ENCODE measurements at places on chromosomes 2 and 18.

DNA sequence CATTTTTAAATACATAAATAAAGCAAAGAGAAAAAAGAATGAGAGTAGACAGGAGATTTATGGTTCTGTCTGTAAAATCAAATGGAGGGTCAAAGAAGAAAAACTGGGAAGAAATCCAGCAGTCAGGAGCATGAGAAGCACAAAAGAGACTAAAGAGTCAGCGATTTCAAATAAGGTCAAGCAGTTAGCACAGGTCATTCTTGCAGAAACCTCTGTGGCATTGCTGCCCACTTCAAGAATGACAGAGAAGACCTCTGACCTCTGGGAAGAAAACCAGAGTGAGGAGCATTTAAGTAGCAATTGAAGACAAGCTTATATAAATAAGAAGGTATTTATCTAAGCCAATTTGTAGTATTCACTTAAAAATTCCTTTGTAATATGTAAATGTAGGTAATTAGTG, 172.0 kb upstream of the SPOPL start:
- no peak for DNase-seq

DNA sequence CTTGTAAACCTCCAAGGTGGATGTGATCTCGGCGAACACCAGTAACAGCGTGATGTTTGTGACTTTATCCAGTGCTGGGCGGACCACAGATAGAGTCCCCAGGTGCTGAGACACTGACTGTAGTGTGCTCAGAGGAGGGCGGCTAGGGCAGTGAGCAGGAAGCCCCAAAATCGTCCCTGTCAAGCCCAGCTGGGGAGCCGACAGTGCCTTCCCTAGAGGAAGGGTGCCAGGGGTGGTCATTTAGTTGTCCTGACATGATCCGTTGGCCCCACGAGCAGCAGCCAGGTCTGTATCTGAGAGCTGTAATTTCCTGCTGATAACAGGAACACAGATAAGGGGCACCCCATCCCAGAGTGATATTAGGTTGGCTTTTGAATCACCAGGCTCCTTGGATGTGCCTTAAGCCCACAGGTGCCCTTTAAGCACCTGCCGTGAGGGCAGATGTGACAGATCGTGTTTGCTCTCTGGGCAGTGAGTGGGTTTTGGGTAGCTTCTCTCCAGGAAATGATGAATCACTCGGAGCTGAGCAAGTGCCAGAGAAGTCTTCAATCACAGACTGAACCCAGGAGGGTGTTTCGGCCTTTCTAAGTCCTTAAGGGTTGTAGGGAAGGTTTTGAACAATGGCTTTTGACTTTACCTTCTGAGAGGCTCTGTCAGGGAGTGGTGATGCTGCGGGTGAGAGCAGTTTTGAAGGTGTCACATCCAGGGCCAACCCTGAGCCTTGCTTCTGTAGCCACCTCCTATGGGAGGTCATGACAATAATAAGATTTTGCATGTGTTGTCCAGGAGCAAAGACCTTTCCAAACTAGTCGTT, 7.7 kb downstream of the LPIN1 start:
- DNase-seq: peak; percentile 69

DNA sequence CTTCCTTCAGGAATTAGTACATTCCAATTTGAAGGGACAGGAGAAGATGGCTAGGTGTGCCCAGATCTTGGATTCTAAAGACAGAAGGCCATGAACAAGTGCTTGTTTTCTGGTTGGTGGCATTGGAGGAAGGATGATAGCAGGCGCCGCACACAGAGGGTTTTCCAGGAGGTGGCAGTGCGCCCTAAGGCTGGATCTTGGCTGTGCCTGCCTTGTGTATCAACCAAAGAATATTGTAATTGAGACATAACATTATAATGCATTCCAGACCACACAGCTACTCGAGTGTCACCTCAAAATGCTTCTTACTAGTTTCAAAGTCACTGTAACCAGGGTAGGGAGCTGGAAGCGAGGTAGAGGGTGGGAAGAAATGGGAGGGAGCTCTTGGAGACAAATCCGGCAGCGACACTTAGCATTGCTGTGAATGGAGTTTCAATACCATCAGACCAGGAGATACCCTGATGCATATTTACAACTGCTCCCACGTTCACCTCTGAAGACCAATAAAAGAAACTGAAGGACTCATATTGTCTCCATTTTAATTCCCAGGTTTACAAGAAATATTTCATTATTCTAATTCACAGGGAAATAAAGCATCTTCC, 42.5 kb downstream of the CPO start:
- DNase-seq: peak; percentile 65

GRCh38 chr2:155060896-155061295, 362.4 kb downstream of the KCNJ3 start:
- DNase-seq: no peak

- DNase-seq: no peak
Measured at GRCh38 chr2:222445227-222445626, 20.9 kb downstream of the SGPP2 start.

DNA sequence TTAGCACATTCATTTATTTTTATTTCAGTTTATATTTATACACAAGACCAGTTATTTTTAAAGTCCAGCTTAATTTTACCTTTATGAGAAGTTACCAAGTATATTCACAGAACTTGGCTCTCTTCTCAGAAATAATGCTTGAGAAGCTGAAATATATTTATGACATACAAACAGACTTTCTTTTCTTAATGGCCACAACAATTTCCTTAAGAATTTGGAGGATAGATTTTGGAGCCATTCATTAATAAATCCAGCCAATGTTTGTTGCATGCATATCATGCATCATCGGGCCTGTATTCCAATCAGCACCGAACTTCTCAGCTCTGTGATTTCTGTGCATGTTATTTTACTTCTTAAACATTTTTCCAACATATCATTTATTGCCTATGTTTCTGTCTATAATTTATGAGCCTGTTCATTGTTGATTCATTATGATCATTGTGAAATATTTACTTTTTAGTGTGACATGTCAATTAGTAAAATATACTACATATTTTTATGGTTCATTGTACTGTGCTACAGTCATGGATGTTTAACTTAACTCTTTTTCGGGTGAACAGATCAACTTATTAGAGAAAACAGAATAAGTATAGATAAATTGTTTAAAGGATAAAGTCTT, 3.5 kb downstream of the GULP1 start:
- DNase-seq: no peak

DNA sequence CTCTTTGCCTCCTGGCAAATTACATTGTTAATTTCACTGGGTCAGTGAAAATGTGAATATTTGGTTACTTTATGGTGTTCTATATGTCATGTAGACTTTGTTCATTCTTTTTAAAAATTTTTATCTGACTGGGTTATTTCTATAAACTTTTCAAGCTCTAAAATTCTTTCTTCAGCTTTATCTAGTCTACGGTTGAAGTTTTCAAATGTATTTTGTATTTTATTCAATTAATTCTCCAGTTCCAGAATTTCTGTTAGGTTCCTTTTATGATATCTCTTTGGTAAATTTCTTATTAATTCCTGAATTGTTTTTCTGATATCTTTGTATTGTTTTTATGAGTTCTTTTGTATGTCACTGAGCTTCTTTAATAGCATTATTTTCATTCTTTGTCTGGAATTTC, 228.1 kb downstream of the LPIN1 start:
- no peak for DNase-seq

All from NB4 (cell line).